ENCODE measurements at places on chromosomes 7 and 10.
A peak's percentile ranks its signal among the peaks of the same experiment; 100 is the strongest.

GRCh38 chr10:27620430-27621397 lies 116.6 kb downstream of the RAB18 start:
- no peak for DNase-seq

- DNase-seq: no peak
Measured at GRCh38 chr7:83934118-83934734, 260.4 kb downstream of the SEMA3A start.

DNA sequence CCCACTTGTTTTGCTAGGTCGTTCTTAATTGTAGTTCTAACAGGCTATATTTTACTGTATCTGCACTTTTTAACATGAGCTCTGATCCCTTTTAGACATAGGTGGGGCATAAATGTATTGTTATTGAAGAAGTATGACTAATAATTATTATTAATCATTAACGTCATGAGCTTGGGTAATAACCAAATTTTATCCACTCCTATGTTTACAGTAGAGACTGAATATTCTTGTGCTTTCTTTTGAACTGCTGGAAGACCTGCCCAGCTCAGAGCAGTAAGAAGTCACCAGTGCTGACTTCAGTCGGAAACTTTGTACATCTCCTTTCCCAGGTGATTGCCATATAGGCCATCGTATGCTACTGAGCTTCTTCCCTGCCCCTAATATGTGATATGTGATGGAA lies 18.7 kb downstream of the PKD2L1 start:
- no peak for DNase-seq

DNA sequence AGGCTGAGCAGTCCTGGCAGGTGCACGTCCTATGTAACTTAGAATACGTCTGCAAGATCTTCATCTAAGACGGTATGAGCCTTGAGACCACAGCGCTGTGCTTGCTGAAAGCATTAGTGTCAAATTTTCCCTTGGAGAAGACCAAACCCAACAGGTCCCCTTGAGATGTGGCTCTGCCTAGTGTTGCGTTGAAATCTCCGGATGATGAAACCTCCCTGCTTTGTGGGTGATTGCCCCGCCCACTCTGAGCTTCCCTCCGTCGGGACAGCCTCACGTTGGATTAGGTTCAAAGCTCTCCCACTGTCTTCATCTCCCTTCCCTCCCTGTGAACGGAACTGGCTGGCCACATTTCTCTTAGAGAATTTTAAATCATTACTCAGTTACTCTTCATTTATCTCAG lies 102.0 kb downstream of the ADARB2 start:
- DNase-seq: no peak

GRCh38 chr10:75209921-75210281 lies 695 bp upstream of the VDAC2 start:
- DNase-seq: peak; percentile 81

DNA sequence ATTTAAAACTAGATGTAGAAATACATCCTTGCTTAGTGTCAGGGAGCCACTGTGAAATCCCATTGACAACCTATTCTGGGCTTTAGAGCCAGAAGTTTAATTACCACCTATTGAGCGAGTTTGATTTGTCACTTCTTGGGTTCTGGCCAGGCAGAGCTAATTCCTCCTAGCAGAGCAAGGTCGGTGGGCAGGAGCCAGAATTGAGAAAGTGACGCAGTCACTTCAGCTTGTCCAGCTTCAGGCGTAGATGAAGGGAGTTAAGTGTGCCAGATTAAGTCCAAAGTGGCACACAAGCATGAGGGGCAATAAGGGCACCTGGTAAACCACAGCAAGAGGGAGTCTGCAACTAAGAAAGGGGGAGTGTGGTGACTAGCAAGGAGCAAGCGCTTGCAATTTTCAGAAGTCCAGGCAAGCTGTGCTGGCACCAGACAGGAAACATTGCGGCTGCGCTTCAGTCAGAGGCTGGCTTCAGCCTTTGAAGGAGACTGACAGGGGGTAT lies 119.4 kb downstream of the ST7 start:
- no peak for DNase-seq

- no peak for DNase-seq
Measured at GRCh38 chr10:118017850-118018249, 28.9 kb downstream of the RAB11FIP2 start.

- DNase-seq: no peak
Measured at GRCh38 chr10:23525406-23525805, 86.5 kb downstream of the OTUD1 start.

DNA sequence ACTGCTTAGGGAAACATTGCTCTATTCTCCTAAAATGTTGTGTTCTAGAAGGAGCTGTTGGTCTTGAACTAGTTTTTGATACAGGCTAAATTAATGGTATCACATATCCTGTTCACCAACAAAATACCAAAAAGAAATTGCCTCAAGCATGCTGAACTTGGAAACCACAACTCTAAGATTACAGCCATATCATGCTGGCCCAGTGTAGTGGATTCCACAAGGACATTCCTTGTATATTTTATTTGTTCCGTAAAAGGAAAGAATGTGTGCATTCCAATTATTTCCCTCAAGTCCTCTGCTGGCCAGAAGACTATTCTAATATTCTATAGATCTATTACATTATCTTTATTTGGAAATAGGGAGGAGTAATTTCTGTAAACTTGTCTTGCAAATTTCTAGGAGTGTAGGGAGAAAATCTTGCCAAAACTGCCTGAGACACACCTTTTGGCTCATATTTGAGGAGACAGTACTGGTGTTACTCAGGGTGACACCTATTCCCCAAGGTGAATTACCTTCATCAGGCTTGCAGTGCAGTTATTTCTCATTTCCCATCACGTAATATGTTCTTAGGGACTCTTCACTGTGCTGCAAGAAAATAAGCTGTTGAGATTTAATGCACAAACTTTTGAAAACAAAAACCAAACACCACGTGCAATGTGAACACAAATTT lies 1.9 kb upstream of the NEBL start:
- no peak for DNase-seq

DNA sequence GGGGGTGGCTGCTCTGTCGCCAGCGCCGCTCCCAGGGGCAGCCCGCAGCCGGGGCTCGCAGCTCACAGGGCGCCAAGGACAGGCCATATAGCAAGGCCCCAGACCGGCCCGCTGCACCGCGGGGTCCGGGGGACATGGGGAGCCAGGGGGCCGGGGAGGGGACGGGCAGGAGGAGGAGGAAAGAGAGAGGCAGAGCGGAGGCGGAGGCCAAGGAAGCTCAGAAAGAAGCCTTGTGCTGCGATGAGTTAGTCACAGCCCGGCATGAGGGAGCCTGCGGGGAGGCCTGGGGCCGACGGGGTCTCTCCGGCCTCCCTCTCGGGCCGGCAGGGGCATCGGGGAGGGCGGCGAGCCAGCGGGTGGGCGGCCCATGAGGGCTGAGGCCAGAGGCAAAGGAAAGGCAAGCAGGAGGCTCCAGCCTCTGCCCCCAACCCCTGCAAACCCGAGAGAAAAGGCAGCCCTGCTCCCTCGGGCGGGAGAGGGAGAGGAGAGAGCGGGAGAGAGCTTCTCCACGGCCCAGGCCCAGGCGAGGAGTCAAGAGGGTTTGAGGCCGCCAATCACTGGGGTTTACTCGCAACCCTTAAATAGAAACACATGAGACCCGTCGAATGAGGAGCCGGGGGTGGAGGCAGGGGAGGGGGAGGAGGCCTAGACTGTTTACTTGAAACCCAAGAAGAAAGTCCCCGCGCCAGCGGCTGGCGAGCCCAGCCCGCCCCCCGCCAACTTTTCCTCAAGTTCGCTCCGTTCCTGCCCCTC lies 167.9 kb downstream of the NEURL1 start:
- peak; percentile 30 for DNase-seq

- DNase-seq: peak; percentile 37
Measured at GRCh38 chr7:17402628-17403278, 104.3 kb downstream of the AHR start.

- DNase-seq: no peak
Measured at GRCh38 chr10:121070275-121071070, 219.3 kb downstream of the WDR11 start.

DNA sequence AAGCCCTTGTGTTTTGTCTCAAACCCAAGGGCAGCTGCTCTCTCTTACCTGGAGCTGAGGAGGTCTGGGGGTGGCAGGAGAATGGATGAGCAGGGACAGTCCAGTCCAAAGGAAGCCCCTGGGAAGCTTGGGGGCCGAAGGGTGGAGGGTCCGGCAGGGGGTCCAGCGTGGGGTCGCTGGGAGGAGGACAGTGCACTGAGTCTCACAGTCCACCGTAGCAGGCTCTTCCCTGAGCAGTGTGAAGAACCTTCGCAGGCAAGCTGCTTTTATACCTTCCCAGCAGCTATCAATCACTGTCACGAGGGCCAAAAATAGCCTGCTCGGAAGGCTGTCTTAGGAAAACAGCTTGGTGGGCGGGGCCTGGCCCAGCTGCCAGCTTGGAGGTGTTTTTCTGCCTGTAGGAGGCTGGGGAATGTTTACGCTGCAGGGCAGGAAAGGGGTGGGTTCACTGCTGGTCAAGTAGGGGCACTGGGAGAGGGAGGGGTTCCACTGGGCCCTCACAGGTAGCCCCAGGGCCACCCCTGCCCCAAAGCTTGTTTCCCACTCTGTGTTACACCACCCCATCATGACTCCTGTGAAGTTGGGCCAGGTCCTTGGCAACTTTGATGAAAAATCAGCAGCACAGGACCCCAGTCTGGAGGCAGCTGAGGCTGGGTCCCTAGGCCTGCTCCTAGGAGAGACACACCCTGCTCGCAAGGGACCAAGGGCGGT lies at the start of gene DEPP1:
TSS of gene DEPP1 (minus strand) at position 240 of the 711 bp plus-strand sequence. CDS start 779 bp downstream, outside the sequence.
- no peak for DNase-seq

- DNase-seq: no peak
Measured at GRCh38 chr10:4865945-4866661, 40.1 kb downstream of the AKR1E2 start.

- no peak for DNase-seq
Measured at GRCh38 chr7:108805808-108806397, 236.2 kb downstream of the DNAJB9 start.

GRCh38 chr10:101484175-101484745 lies 103.8 kb downstream of the POLL start:
- DNase-seq: no peak

- DNase-seq: no peak
Measured at GRCh38 chr7:46385662-46386309, 464.7 kb upstream of the IGFBP3 start.

- no peak for DNase-seq
Measured at GRCh38 chr10:109913306-109913892, 9.9 kb downstream of the XPNPEP1 start.

GRCh38 chr10:84548869-84549268 lies 220.5 kb downstream of the CCSER2 start:
- no peak for DNase-seq

DNA sequence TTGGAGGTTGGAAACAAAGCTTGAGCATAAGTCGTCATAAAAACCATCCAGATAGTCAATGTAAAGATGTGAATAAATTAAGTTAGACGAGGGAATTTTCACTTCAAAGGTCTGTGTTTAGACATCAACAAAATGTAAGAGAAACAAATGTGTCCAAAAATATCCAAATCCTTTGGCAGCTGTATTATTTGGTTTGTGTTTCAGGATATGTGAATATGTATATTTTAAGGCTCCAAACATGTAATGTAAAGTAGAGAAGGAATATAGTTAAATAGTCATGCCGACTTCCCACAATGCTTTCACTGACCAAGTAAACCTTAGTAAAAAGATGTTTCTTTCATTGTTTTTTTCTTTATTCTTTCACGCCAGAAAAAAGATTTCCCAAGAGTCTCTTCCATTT lies 604.9 kb upstream of the NRP1 start:
- no peak for DNase-seq

DNA sequence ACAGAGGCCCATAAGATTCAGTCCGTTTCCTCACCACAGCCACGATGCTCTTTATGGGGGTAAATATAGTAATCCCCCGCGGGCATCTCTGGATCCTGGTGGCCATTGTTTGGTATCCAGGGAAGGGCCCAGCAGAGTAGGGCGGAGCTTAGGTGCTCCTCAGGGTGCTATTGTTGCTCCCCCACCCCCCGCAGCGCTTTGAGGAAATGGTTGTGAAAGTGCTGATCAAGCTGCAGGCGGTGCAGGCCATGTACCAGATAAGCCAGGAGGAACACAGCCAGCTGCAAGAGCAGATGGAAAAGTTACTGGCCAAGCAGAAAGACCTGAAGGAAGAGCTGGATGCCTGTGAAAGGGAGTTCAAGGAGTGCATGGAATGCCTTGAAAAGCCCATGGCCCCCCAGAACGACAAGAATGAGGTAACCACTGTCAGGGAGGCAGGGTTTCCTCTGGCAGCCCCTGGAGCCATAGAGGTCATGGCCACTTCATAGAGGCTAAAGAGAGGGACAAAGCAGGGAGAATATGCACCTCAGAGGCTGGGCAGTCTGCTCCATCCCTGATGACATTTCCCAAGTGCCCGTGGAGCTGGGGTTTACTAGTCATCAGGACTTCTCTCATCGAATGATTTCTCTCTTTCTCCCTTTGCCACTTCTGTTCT lies 17.6 kb upstream of the FLNC start:
- DNase-seq: no peak

DNA sequence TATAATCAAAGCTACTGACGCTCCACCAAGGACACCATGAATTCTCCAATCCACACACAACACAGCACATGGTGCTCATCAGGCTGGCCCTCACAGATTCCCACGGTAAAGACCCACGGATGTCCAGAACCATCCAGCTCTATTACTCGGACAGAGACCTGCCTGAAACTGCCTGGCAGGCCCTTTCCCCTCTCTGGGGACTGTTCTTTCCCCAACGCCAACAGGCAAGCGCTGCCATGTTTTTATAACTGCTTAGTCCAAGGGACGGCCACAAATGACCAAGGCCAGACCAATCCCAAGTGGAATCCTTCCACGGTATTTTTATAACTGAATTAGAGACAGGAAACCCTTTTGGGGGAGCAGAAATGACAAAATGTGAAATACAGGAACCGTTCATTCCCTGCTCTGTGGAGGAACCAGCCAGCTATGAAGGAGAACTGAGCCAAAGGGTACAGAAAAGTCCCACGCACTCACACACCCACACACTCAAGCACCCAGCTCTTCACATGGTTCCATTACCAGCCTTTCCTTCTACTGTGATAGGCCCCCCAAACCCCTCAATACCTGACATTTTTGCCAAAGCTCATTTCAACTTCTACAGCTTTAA lies 4.1 kb downstream of the PIP4K2A start:
- DNase-seq: no peak
